Dermis blood vessel endothelial cell (primary cell): ENCODE measurements at places on chromosomes 12 and 14. TPM values are rescaled to one million over a fixed set of nuclear protein-coding genes. Genes with fewer than 3 reads are reported as not detected.

- DNase-seq: no peak
Observed at GRCh38 chr12:96084624-96085023, 49.2 kb upstream of the LTA4H start.

DNA sequence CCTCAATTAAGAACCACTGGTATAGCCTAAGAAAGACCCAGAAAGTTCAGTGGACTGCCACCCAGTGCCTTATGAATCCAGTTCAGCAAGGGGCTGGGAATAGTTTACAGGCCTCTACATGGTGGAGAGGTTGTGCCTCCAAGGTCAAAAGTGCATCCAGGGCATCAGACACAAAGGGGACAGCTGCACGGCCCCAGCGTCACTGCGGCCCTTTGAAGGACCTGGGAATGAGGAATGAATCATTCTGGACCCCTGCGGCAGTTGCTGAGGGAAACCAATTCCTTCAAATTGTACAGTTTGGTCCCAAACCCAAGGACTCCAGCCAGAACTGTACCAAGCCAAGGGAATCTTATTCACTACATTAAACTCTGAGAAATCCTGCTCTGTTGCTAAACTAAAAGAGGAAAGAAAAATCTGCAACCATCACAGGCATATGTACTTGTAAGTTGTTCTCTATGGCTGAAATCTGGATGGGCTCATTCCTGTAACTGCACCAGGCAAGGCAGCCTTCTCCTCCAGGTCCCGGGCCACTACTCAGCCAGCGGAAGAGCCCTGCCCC is 10.9 kb upstream of the NGB start:
- no peak for DNase-seq

DNA sequence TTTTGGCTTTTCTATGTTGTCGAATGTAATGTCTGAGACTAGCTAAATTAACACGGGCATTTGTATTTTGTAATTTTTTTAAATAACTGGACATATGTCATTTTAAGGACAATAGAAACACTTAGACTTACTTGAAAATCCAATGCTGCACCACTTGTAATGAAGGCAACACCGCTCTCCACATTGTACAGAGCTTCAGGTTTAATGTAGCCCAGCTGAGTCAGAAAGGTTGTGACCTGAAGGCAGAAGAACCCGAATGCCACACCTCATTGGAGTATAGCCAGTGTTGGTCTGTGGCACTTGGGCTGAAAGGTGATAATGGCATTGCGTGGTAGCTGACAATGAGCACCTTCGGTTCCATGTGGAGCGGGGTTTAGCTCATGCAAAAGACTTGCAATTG is 79.3 kb downstream of the KICS2 start:
- DNase-seq: no peak

DNA sequence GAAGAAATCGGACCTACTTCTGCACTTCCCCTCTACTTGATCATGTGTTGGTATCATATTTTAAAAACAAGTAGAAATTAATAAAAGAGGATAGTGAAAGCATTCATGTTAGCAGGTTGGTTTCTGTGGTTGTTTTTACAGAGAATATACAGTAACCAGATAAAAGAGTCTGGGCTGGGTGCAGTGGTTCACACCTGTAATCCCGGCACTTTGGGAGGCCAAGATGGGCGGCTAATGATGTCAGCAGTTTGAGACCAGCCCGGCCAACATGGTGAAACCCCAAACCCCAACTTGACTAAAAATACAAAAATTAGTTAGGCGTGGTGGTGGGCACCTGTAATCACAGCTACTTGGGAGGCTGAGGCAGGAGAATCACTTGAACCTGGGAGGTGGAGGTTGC is 55.9 kb downstream of the LRP6 start:
- DNase-seq: no peak

GRCh38 chr14:105093431-105094192 is 28.4 kb upstream of the GPR132 start:
- peak; percentile 73 for DNase-seq

GRCh38 chr12:77510985-77511384 is 319.7 kb upstream of the NAV3 start:
- no peak for DNase-seq

GRCh38 chr12:68131867-68132414 is 27.6 kb downstream of the IFNG start:
- DNase-seq: no peak

- DNase-seq: no peak
Observed at GRCh38 chr12:47717046-47717442, 8.2 kb downstream of the ENDOU start.

DNA sequence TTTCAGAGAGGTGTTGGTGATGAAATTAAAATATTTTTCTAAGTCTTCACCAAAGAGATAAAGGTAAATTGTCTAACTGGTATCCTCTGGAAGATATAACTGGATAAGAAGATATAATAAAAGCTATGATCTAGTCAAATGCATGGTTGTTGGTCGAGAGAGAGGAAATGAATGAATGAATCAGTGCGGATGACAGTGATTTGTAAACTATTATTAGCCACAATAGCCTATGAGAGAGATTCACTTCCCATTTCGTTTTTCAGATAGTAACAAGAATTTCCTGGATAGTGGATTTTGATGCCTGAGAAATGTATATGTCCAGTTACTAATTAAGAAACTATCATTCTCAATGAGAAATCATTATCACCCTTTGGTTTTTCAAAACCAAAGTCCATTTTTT is 63.1 kb downstream of the HEATR5A start:
- peak; percentile 50 for DNase-seq

GRCh38 chr14:75803765-75804164 is 142.7 kb downstream of the TTLL5 start:
- DNase-seq: no peak

DNA sequence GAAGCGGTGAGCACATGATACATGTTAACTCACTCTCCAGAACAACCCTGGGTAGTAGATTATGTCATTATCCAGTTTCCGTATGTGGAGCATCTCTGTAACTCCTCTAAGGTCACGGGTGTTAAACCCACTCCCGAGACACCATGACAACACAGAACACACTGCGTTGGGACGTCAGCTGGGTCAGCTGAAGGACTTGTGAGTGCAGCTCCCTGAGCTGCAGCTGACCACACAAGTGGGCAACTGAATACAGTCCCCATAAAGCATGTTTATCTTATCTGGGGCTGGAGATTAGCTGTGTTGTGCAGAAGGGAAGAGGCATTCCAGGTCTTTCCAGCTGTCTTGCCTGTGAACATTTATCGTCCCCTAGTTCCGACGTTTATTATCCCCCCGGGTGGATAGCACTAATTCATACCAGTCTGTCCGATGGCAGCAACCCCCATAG is 211.5 kb downstream of the CHST11 start:
- no peak for DNase-seq

DNA sequence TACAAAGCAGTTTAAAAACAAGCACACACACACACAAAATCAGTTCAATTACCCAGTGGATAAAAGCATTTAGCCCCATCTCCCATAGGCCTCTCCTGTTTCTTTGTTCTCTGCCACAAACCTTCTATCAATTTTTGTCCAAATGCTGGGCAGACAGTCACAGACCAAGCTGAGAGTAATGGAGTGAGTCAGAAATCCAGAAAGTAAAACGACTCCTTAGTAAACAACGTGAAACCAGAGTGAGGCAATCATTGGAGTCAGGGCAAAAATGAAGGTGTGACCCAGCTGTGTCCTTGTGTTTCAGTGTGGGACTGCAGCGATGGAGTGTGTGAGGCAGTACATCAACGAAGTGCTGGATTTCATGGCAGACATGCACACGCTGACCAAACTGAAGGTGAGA is 102.0 kb downstream of the PRIMA1 start:
- DNase-seq: no peak

GRCh38 chr14:95507701-95508103 is 8.7 kb downstream of the SYNE3 start:
- peak; percentile 84 for DNase-seq

GRCh38 chr12:49795654-49796105 is 32.5 kb downstream of the NCKAP5L start:
- no peak for DNase-seq

DNA sequence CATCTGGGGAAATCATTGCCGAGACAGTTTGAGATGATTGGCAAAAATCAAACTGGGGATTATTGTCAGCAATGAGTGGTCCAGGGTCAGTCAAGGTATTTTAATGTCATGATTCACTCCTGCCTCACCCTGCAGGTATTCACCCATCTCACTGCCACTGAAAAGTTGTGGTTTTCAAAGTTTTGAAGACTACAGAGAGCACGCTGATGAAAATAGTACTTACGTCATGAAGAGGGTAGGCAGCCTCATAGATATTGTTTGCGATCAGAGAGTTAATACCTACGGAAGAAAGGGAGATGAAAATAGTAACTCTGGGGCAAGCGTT is 138.0 kb downstream of the ANO2 start:
- DNase-seq: no peak

- DNase-seq: peak; percentile 83
Observed at GRCh38 chr12:124466216-124467128, 100.9 kb downstream of the NCOR2 start.

GRCh38 chr14:60211153-60211552 is 37.9 kb upstream of the PPM1A start:
- DNase-seq: no peak

GRCh38 chr14:104394409-104394851 is 185.1 kb upstream of the C14orf180 start:
- no peak for DNase-seq

DNA sequence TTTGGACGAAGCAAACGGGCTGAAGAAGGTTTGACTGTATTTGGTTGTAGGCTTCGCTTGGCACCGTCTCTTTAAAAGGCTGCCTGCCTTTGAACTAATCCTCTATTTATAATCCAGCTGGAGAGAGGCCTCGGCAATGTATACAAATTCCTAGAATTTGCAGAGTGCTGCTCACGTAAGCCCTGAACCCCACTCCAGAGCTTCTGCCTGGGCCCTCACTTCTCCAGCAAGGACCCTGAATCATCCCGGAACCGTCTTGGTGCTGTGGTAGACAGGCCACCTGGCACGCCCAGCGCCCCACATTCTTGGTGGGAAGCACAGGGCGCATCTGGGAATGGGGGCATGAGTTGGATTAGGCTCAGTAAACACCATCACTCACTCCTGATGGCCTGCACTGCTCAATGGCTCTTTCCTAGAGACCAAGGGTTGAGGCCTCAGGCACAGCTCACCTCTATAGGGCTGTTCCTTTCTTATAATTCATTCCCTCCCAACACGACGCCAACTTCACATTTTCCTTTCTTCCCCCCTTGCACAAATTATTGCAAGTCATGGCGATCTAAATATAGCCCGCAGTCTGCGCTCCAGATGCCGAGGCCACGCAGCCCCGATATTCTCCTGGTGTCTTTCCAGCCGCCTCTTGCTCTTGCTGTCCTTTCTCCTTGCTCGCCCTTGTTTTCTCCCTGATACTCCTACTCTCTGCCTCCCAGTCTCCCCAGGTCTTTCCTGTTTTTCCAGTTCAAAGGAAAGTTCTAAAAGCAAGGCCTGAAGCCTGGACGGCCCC is 141.0 kb downstream of the ZFP36L1 start:
- no peak for DNase-seq

DNA sequence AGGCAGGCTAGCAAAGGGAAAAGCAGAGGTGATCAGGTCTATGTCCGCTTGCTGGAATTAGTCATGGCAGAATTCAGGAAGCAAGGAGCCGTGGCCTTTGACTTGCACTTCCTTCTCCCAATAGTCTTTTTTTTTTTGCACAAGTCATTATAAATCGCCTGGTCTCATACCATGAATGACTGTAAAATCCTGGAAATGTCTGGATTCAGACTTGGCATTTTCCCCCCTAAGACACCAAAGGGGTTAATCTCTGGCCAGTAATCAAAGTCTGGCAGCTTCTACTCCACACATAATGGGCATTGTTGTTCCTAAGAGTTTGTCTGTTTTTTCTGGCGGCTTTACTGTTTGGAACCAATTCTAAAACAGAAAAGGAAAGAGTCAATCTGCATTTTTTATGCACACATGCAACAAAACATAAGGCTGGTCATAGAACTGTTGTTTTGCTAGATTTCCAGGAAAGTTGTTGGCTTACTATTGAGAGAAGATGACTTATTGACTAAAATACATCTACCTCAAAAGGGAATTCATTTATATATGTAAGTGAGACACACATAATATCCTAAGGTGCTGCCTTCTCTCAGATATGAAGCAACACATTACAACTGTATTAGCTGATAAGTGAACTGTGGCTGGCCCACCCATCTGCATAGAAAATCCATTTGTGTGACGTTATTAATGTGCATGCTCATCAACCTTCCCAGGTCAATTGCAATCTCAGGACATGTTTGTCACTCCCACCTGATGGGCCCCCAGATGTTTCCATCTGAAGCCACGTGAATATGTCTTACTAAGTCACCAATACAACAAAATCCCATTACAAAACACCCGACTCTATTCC is 157.3 kb downstream of the BTG1 start:
- peak; percentile 96 for DNase-seq

DNA sequence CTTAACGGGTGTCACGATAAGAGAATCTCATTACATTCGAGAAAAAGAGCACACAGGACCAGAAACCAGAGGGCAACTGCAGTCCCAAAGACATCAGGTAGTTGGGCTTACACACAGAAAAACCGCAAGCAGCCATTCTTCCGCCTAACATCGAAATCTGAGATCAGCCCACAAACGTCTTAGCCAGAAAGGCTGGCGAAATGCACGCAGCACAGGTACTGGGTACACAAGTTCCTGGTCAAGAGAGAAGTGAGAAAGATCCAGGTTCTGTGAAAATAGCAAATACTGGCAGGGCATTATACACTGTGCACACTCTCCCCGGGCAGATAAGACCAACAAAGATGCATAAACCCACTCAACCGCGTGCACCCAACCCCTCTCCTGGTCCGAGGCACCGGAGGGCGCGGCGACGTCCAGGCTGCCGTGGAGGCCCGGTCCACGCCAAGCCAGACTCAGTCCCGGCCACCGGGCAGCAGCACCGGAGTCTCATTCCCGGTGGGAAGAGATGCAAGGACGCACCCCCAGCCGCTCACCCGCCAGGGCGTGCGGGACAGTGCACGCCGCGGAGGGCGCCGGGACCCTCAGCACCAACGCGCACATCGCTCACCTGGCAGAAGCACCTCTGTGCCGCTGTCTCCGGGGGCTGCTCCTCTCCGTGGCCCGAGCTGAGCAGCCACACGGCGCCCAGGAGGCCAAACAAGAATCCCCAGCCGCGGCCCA is 437 bp downstream of the ERO1A start:
- DNase-seq: peak; percentile 65

GRCh38 chr12:106197906-106198623 is 49.8 kb downstream of the CKAP4 start:
- no peak for DNase-seq

DNA sequence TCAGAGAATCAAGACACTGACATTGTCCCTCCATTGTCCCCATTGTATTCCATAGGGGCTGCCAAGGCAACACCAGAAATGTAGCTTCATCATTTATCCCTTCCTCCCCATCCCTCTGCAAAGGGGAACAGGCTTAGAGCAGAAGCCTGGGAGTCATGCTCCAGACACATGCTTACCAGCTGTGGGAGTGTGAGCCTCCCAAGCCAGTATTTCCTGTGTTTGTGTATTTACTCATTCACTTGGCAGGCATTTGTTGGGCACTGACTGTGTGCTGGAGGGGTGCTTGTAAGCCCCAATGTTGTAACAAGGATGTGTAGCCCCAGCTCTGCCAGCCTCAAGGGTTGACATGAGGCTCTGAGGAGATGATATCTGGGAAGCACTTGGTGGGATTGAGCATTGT is 46.0 kb upstream of the TCL1A start:
- no peak for DNase-seq

Gene SLCO1C1
- total RNA-seq: 0.05 TPM in 1 of 2 replicates, not detected in the other

Gene ALKBH2
- total RNA-seq: 5.5 and 8.0 TPM in 2 replicates

Gene CCDC196
- not detected in 2 replicates for total RNA-seq

Gene ADCY4
- total RNA-seq: 68.4 and 138 TPM in 2 replicates

Gene SLCO1B1
- total RNA-seq: not detected in 2 replicates

Gene TRPV4
- 1.4 and 2.5 TPM in 2 replicates for total RNA-seq

Gene GPR65
- 0.05 TPM in 1 of 2 replicates, not detected in the other for total RNA-seq

Gene LMNTD1
- total RNA-seq: 0.19 TPM in 1 of 2 replicates, not detected in the other

Gene MOAP1
- 30.0 and 30.6 TPM in 2 replicates for total RNA-seq

Gene VSX2
- total RNA-seq: not detected in 2 replicates
